Cerebellar nuclear complex (tissue), 1 donor: ENCODE measurements at places on chromosomes 1 and 21.

DNA sequence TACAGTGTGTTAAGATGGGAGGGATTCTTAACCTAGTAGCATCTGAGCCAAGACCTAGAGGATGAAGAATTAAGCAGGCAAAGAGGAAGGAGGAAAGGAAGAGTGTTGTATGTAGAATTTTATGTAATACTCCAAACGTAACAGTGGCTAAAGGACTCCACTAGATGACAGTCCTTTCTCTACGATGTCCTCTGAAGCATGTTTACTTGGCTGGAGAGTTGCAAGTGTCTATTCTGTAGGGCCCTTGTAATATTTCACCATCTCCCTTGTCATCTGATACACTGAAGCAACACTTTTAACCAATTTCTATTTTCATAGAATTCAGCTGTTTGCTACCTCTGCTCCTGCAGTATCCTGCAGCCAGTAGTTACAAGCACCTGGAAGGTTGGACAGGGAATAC, 2.2 kb upstream of the YBX1 start:
- DNase-seq, result no peak

GRCh38 chr1:26351590-26352337, 2.2 kb downstream of the CRYBG2 start:
- DNase-seq, result no peak

DNA sequence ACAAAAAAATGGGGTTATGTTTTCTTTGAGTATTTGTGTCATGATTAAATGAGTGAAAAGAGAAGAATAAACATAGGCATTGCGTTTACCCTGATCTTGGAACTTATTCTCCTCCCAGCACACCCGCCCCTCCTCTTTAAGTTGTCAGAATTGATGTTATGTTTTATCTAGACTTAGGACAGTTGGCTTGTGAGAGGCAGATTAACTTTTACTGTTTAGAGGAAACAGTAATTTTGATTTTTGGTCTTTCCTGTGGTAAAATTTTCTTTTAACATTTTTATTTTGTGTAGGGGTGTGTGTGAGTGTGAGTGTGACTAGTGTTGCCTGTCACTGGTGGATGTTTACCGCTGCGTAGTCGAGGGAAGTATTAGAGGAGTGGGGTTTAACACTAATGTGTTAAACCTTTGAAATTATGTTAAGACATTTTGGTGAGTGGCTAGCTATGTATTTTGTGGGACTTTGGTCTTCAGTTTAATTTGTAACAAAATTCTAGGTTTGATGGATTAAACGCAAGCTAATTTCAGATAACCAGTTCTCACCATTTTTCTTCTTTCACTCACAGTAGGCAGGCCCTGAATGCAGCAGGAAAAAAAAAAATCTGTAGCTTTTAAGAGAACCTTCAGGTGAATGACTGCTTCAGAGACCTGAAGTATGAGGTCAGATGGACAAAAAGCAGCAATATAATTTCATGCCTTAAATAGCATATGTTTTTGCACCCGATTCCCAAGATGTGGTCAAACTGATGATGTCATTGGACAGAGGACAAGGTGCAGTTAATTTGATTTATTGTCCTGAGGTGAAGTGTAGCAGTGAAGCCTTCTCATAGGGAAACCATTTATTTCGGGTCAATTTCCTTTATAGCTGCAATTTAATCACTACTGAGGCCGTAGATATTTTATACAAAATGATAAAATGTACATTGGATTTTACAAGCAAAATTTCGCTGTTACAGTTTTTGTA, 2.7 kb downstream of the POU2F1 start:
- DNase-seq, result no peak

- DNase-seq, result peak; percentile 33
Observed at GRCh38 chr1:198902655-198903054, 263.8 kb downstream of the PTPRC start.

GRCh38 chr21:38797470-38797869, 8.3 kb upstream of the ETS2 start:
- DNase-seq, result no peak
